ENCODE measurements at places on chromosomes 7 and 10.

GRCh38 chr10:110105873-110106272 lies 98.1 kb downstream of the ADD3 start:
- DNase-seq, result no peak

GRCh38 chr10:122328676-122329075 lies 45.8 kb upstream of the PLEKHA1 start:
- DNase-seq, result no peak

- no peak for DNase-seq
Measured at GRCh38 chr7:130875265-130875741, 141.3 kb upstream of the KLF14 start.

- DNase-seq, result peak; percentile 88
Measured at GRCh38 chr10:99976886-99977665, 32.7 kb downstream of the DNMBP start.

DNA sequence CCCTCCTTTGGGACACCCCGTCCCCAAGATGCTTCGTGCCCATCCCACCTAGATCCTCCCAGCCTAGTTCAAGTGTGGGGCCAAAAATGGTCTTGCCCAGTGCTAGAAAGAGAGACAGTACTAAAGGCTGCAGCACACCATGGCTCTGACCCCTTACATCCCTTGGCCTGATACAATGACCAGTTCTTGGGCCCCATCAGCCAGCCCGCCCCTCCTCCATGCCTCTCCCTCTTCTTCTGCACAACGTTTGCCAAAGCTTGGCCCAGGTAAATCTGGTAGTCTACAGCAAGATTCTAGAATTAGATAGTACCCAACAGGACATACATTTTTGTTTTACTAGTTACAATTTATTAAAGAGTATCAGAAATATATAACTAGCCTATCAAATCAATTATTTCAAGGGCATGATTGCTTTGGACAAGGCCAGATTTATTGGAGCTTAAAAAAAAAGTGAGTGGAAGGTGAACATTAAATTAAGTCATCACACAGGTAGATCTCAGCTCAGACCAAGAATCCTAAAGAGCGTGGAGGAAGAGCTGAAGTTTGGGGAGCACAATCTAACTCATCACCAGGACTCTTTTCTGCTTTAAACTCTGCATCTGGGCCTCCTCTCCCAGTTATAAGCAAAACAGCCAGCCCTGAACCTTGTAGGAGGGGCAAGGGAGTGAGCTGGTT lies 69.8 kb downstream of the ZMIZ1 start:
- DNase-seq, result no peak

Measured in HS-5 (cell line).